CD4-positive, alpha-beta T cell treated with Interferon gamma for 1 hour (primary cell): ENCODE measurements at places on chromosomes 16 and 17.

DNA sequence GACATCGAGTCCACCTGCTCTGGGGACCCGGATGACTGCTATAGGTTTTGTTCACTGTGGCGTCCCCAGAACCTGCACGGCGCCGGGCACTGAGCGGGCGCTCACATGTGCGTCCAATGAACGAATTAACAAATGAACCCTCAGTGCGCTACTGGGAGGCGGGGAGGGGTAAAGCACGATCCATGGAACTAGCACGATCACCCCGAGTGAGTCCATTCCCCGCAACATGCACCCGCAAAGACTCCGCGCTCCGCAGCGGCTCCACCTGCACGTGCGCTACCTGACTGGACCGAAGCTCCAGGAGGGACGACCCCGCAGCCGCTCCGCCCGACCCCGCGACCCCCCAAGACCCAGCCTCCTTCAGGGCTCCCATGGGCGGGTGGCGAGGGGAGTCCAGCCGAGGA is 491 bp downstream of the TRAP1 start:
- no peak for DNase-seq

- no peak for DNase-seq
These were observed 235.1 kb upstream of the XYLT1 start for GRCh38 chr16:17705847-17706246.

DNA sequence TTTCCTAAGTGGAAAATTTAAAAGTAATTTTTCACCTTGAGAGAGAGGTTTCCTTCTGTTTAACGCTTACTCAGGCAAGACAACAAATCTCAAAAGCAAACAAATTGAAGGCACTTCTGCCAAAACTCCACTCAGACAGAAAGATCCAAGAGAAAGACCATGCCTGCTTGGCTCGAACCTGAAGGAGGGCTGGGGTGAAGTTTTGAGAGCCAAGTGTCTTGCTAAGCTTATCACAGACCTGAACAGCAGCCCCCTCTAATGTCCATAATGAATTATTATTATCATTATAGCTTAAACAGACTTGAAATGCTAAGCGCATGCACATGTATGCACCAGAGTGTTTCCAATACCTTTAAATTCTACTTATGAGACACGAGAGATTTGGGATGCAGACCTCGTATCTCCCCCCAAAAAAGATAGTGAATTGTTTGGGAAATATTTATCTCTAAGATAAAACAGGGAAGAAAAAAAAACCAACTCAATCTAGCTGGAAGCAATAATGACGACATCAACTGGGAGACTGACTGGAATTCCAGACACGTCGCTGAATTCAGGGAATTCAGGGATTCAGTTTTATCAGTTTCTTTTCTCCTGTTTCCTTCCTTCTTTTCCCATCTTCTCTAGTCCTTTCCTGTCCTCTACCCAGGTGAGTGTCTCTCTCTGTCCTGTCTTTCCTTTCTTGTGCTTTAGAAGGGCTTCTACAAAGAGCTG is 473.2 kb downstream of the RBFOX1 start:
- DNase-seq: no peak

- no peak for DNase-seq
These were observed 63.3 kb upstream of the TMC5 start for GRCh38 chr16:19354371-19354770.

- DNase-seq: no peak
These were observed 329.9 kb downstream of the KCNJ2 start for GRCh38 chr17:70499067-70499786.

GRCh38 chr17:17155568-17155967 is 50.6 kb downstream of the PLD6 start:
- DNase-seq: no peak

DNA sequence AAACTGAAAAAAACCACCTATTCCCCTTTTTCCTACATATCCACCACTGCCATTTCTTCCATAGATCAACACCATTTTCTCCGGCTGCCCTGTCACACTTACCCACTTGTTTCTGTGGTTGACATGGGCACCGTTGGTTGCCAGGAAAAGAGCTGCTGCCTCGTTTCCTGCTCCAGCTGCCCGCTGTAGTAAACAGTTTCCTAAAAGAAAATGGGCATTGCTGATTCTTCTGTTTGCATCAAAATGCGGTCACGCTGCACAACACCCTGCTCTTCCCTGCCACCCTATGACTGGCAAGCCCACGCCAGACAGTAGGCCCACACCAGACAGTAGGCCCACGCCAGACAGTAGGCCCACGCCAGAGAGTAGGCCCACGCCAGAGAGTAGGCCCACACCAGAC is 46.3 kb downstream of the CYB5D2 start:
- DNase-seq: no peak

GRCh38 chr16:74652249-74652648 is 14.4 kb downstream of the RFWD3 start:
- no peak for DNase-seq

GRCh38 chr17:36859706-36860105 is 77.6 kb upstream of the LHX1 start:
- DNase-seq: no peak
